ENCODE measurements at places on chromosomes 4 and X.

GRCh38 chr4:793941-794621 lies 31.8 kb downstream of the CPLX1 start:
- DNase-seq = no peak

DNA sequence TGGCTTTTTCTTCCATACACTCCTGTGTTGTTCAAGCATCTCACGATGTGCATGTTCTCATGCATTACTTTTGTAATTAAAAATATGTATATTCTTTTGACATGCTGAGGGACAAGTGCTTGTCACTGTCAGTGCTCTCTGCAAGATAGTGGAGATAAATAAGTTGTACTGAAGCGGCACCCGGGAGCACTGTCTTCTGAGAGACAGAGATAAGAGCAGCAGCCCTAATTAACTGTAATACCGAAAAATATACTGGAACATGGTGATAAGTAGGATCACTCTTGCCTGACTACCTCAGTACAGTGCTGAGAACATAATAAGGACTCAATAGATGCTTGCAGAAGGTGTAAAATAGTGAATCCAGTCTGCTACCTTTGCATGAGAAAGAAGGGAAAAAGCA lies 9.4 kb upstream of the GPR173 start:
- no peak for DNase-seq

- DNase-seq = no peak
These were observed 28.0 kb downstream of the NYX start for GRCh38 chrX:41475191-41475590.

DNA sequence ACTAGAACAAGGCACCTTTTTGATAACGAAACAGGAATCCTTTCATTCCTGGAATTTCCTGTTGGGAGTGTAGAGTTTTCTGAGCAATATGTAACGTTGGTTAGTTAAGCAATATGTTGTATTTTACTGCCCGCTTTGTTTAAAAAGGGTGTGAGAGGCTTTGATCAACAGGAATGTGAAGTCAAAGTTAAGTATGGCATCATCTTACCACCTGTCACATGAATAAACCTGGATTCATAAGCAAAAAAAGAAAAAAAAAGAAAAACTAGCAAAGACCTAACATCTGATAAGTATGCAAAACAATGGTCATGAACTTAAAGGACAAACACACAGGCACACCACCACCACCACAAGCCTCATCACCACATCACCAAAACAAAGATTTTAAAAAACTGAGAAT lies 7.1 kb upstream of the CXCL5 start:
- DNase-seq = no peak

DNA sequence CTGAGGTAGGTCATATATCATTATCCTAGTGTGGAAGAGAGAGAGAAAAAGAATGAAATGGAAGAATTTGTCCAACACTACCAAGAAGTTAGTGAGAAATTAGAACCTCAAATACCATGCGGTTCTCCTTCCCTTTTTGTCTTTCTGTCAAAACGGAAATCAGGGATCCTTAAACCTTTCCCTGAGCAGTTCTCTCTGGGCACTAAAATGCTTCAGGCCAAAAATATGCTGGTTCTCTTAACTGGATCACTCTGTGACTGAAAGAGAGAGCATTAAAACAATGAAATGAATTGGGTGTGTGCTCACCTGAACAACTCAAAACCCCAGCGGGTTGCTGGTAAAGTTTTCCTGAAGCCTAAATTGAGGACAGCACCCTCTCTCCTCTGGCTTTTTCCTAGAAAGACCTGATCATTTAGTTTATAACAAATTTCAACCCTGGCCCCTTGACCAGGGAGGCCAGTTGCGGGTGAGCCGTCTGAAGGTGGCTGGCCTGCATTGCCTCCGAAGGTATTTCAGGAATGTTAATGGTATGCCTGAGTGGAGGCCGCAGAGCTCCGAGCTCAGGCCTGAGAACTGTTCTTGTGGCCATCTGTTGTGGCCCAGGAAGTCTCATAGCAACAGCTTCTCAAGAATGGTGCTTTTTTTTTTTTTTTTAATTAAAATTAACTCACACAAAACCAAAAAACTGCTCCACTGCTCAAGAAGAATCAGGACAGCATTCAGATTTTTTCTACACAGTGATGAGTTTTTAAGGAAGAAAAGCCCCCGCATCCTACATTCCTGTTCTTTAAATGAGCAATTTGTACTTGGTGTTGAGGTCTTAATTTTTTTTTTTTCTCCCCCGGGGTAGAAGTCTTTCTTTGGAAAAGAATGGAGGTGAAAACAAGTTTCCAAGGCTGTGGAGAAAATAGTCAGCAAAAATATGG lies 155.1 kb downstream of the SHROOM3 start:
- DNase-seq = no peak

GRCh38 chr4:37068580-37068979 lies 176.0 kb upstream of the NWD2 start:
- no peak for DNase-seq
